Pancreas (tissue), 10 donors: ENCODE measurements at places on chromosomes 5 and 9. TPM values are rescaled to one million over a fixed set of nuclear protein-coding genes. Genes with fewer than 3 reads are reported as not detected.

GRCh38 chr9:110180511-110181434 lies 27.2 kb downstream of the C9orf152 start:
- no peak for DNase-seq

GLDC gene
- total RNA-seq = not detected

DNA sequence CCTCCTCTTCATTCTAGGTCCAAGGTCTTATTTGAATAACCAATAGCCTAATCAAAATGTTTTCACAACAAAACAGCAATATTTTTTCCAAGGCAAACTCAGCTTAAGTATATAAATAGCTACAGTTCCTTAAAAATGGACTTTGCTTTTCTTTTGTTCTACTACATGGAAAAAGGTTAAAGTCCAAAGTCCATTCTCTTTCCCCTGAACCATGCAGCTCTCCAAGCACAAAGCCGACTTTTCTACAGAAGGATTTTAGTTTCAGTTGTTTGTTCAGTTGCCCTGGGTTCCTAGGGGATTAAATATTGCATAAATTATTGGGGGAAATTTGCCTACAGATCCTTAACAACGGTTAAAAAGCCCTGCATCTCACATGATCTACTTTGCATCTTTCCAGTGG lies 677.0 kb upstream of the KLF4 start:
- no peak for DNase-seq

GPRIN1 gene
- total RNA-seq = 0.43 TPM

DNA sequence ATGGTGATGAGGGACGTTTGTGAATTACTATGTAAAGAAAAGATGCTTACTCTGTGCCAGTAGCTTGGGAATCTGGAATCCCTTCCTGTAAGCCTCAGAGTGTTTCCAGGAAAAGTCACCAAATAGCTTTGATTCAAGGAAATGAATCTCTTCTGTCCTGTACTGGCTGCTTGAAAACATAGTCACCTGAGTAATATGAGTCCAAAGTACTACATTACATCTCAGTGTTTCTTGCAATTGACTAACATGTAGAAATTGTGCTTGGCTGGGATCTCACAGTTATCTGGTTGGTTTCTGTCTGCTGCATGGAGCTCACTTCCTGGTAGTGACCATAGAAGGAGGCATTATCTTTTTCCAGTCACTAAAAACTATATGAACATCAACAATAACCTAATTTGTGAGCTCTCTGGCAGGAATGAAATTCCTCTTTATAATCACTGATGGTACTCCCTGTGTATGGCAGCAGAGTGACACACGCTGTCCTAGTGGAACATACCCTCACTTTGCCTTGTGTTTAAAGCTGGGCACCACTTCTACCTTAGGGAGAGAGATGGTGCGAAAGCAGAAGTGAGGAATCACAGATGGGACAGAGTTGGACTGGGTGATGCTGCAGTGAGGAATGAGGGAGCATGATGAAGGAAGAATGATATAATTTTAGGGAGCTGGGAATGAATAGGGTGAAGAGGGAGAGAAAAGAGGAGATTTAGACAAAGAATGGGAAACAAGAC lies 568.5 kb downstream of the RAB3C start:
- no peak for DNase-seq
